ENCODE measurements at places on chromosomes 11 and 22.

DNA sequence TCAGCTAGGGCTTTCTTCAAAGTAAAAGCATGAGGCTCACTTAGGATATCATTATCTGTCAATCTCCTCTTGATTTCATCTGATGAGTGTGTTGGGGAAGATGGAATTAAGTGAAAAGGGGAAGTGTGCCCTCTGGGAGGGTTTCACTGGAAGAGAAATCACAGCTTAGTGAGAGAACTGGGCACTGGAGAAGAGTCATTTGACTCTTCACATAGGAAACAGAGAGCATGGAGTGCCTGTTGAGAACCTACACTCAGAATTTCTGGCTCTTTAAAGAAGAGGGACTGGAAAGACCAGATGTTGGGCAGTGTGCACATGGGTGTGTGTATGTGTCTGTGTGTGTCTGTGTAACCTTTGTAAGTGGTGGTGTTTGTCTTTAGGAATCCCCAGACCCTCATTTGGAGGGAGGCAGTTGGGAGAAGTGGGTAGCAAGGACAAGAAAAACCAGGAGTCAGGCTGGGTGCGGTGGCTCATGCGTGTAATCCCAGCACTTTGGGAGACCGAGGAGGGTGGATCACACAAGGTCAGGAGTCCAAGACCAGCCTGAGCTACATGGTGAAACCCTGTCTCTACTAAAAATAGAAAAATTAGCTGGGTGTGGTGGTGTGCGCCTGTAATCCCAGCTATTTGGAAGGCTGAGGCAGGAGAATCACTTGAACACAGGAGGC lies 10.0 kb downstream of the STX3 start:
- no peak for DNase-seq

DNA sequence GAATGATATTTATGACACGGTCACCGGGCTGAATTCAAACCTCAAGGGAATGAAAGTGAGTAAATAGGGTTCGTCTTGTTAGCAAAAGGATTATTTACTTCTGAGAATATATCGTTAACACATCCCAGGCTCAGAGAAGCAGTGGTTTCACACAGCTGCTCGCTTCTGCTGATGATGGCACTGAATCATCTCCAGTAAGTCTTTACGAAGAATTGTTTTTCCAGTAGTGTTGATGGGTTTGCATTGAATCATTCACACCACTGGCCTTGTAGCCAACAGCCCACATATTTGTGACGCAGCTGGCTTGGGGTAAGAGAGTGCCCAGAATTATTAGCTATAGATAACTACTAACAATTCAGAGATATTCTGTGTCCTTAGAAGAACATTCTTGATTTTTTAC lies 236.3 kb downstream of the CADM1 start:
- DNase-seq: no peak

GRCh38 chr11:122676638-122677037 lies 21.1 kb downstream of the UBASH3B start:
- DNase-seq: no peak

- DNase-seq: peak; percentile 58
Observed at GRCh38 chr11:129881570-129882170, 13.7 kb downstream of the NFRKB start.

- no peak for DNase-seq
Observed at GRCh38 chr11:11843211-11843621, 1.4 kb downstream of the USP47 start.

DNA sequence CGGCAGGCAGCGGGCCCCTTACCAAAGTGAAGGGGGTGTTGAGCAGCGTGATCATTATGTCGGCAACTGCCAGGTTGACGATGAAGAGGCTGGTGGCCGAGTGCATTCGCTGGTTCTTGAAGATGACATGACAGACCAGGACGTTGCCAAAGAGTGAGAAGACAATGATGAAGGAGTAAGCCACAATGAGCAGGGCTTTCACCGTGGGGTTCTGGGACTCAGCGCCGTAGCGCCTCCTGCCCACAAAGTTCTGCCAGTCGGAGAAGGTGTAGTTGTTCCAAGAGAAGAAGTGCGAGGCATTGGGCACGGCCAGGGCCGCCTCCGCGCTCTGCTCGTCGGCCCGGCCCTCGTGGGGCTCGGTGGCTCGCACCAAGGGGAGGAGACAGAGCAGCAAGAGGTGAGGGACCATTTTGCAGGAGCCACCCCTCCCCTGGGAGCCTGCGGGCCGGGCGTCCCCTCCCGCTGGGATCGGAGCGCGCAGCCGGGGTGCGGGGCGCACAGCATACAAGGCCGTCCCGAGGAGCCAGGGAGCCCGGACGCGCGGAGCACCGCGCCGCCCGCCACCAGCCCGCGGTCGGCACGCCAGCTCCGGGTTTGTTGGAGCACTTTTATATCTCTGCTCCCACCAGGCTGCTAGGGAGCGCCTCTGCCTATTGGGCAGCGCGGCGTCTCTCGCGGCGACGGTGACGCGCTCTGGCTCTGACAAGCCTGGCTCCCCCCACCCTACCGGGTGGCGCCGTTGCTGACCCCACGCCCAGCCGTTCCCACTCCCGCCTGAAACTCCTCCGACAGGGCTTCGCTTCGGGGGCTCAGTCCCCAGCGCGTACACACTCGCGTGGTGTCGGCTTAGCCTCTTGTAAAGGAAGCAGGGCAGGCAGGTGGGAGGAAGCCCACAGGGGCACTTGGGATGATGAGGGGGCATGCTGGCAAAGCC lies at the start of gene GPR83:
GPR83 (minus strand) TSS at position 581 of the 934 bp plus-strand sequence; CDS start at position 409, 172 bp downstream.
- DNase-seq: no peak

DNA sequence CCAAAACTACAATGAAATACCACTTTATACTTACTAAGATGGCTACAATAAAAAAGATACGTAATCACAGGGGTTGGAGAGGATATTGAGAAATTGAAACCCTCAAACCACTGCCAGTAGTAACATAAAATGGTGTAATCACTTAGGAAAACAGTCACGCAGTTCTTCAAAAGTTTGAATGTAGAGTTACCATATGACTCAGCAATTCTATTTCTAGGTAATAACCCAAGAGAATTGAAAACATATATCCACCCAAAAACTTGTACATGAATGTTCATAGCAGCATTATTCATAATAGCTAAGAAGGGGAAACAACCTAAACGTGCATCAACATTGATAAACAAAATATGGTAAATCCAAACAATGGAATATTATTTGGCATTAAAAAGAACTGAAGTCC lies 24.4 kb upstream of the PSMA1 start:
- DNase-seq: peak; percentile 82

GRCh38 chr11:36186340-36187175 lies 102.7 kb downstream of the COMMD9 start:
- no peak for DNase-seq

GRCh38 chr11:20046416-20046815 lies 113.9 kb downstream of the DBX1 start:
- DNase-seq: no peak

DNA sequence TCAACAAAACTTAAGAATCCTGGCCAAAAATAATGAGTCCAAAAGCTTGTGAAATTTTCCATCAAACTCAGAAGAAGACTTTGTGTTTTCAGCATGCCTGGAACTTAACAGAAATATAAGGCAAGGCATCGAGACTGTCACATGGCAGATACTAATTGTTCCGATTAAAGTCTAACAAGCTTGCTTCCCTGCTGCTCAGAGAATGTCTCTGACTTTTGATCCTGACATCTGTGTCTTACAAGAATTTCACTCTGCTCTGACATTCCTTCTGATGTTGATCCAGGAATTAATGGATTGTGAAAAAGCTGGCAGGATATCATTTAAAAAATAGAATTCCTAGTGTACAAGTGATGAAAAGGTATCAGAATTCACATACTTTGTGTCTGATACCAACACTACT lies 170.2 kb downstream of the DCDC1 start:
- DNase-seq: no peak

DNA sequence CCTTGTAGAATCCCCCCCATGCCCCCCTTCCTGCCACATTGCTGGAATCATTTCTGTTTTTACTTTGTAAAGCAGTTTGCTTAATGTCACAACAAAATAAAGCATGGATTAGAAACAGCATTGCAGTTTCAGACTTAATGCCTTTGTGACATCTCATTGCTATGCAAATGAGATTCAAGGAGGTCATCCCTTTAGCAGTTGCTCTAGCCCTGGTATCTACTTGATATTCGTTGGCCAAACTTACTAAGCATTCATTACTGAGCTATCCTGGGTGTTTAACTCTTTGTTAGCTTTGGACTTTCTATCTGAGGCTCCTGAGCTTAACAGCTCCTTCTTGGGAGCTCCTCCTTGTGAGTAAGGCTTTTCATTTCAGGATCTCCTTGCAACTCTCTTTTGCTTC lies 16.3 kb downstream of the FAT3 start:
- DNase-seq: no peak

- peak; percentile 41 for DNase-seq
Observed at GRCh38 chr11:107999759-108000455, 8.8 kb upstream of the CUL5 start.

- no peak for DNase-seq
Observed at GRCh38 chr22:31085928-31086327, 4.8 kb downstream of the SMTN start.

GRCh38 chr11:117631336-117632140 lies 165.5 kb downstream of the DSCAML1 start:
- no peak for DNase-seq
